ENCODE measurements at places on chromosomes 7 and 10.

- no peak for DNase-seq
Measured at GRCh38 chr7:136496551-136496950, 371.9 kb upstream of the CHRM2 start.

DNA sequence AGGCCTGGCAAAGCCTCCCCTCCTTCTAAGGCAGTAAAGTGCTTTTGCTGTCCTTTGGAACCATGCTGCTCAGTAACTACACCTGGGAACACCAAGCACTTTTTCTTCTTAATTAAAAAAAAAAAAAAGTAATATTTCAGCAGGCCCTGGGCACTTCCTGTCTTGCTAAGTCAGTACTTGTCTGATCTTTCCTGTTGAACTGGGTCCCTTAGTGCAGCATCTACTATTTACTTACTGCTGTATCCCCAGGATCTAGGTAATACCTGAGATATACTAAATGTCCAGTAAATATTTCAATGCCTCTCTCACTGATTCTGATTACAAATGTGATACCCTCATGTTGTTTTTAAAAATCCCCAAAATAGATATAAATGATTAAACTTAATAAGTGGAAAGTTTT, 77.4 kb downstream of the PPP1R3C start:
- no peak for DNase-seq

DNA sequence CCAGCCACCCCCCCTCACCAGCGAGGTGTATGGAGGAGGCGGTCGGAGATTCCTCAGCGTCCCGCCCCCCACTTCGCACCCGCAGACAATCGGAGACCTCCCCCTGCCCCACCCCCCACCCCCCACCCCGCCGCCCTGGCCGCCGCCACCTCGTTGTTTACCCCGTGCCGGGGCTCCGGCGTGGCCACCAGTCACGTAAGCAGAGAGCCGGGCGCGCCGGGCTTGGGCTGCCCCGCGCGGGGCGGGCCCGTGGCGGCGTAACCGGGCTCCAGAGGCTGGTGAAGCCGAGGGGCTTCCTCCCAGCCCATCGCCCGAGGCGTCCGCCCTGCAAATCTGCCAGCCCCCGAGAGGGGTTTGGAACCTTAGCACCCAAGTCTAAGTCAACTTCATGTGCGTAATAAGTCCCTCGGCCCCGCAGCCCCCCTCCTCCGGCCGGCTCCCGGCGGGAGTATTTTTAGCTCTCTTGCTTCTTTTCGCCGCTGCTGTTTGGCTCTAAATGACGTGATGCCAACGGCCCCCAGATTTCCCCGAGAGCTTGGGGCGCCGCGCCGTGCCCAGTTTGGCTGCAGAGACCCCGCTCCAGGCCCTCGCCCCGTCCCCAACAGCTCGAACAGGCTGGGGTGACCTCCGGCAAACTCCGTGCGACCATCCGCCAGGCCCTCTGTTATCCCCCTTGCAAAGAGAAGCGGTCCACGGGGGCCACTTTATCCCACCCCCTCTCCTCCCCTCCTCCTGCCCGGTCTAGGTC, 2.7 kb downstream of the MXI1 start:
- no peak for DNase-seq

DNA sequence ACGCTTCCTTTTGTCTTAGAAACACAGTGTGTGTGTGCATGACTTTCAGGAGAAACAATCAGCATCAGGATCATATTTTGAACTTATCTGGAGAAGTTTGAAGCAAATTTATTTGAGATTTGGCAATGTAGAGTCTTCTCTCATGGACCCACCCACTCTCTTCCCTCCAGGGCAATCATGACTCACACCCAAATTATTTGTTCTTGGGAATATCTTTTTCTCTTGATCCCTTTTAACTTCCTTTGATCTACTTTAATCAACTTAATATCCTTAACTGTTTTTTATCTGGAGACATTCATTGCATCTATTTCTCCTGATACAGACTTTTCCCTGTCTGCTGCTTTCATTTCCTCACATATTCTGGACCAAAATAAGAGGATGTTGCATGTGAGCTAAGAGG, 1174.3 kb downstream of the GATA3 start:
- DNase-seq, result no peak

DNA sequence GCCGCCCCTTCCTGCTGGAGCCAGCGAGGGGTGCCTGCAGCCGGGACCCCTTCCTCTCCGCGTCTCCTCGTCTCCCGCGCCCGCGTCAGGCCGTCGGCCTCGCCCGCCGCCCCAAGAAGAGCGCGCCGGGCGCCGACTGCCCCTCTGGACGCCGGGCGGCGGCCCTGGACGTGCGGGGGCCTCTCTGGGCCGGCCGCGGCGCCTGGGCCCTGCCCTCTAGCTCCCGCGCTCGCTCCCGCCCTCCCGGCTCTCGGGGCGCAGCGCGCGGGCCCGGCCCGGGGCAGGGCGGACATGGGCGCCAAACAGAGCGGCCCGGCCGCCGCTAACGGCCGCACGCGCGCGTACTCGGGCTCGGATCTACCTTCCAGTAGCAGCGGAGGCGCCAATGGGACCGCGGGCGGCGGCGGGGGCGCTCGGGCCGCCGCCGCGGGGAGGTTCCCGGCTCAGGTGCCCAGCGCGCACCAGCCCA, 704 bp downstream of the ZNRF2 start:
- peak; percentile 48 for DNase-seq

DNA sequence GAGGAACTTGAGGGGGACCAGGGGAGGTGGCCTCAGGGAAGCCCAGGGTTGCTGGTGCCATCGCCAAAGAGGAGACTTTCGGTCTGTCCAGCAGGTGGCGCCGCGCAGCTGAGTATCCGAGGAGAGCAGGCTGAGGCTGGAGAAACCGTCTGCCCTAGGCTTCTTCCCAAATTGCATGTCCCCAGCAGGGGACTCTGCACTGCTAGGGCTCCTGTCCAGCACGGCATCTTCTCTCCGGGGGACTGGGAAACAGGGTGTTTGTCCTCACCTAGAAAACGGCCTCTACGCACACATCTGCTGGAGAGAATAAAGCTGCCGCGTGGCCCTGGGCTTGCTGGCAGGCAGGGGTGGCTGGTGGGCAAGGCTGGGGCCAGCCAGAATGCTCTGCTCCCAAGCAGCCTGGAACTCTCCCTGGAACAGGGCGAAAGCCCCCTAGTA, 161.9 kb downstream of the SH2D4B start:
- peak; percentile 48 for DNase-seq

GRCh38 chr7:140316165-140316661, 82.1 kb downstream of the SLC37A3 start:
- no peak for DNase-seq

GRCh38 chr7:101686030-101686429, 56.9 kb upstream of the MYL10 start:
- no peak for DNase-seq

- DNase-seq, result no peak
Measured at GRCh38 chr10:3772361-3773171, 12.4 kb downstream of the KLF6 start.

GRCh38 chr10:92822060-92822634, 26.2 kb upstream of the EXOC6 start:
- no peak for DNase-seq

DNA sequence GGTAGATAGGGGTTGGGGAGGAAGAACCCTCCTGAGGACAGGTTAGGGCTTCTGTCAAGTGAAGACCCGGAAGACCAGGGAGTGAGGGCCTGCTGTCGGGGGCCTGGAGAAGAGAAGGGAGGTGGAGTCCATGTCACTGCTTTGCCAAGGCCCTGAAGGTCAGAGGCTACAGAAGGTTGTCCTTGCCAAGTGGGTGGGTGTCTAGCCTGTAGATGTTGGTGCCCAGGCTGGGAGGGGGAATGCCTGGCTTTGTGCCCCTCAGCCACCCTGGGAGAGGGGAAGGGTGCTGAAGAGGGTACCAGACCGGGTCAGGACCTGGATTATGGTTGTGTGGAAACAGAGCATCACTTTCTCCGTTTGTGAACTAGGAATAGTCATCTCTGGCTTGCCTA, 67.2 kb upstream of the AQP1 start:
- no peak for DNase-seq

GRCh38 chr7:27180431-27181420, 4.3 kb downstream of the HOXA11 start:
- DNase-seq, result no peak

GRCh38 chr7:156673454-156673853, 32.9 kb downstream of the RNF32 start:
- DNase-seq, result no peak

- no peak for DNase-seq
Measured at GRCh38 chr7:29204491-29205272, 10.1 kb downstream of the CHN2 start.

GRCh38 chr10:112280205-112280921, 2.8 kb upstream of the TECTB start:
- no peak for DNase-seq

DNA sequence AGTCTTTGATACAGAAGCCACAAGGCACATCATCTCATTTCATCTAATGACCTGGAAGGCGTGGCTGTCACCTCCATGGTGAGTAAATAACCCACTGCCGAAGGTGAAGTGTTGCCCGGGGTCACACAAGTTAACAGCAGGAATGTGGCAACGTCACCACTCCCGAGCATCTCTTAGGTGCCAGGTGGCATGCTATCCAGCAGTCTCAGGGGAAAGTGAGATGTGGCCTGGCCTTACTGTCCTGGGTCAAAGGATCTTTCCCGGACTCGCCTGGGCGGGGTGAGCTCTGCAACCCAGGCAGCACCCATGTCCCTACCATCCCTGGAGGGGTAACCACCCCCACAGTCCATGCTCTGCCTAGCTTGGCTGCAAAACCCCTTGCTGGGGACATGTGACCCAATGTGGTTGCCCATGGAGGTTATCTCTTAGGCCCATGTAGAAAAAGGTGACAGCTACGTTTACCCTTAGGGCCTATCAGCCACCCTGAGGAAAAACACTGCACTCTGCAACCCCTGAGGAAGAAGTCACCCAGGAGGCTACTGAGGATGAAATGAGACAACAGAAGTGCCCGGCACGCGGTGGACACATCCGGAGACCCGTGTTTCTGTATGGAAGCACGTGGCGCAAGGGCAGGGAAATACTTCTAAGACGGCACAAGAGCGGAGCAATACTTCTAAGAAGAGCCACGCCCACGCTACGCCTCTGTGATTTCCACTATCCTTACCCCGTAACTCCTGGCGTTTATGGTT, 52.0 kb downstream of the BAIAP2L1 start:
- peak; percentile 32 for DNase-seq

DNA sequence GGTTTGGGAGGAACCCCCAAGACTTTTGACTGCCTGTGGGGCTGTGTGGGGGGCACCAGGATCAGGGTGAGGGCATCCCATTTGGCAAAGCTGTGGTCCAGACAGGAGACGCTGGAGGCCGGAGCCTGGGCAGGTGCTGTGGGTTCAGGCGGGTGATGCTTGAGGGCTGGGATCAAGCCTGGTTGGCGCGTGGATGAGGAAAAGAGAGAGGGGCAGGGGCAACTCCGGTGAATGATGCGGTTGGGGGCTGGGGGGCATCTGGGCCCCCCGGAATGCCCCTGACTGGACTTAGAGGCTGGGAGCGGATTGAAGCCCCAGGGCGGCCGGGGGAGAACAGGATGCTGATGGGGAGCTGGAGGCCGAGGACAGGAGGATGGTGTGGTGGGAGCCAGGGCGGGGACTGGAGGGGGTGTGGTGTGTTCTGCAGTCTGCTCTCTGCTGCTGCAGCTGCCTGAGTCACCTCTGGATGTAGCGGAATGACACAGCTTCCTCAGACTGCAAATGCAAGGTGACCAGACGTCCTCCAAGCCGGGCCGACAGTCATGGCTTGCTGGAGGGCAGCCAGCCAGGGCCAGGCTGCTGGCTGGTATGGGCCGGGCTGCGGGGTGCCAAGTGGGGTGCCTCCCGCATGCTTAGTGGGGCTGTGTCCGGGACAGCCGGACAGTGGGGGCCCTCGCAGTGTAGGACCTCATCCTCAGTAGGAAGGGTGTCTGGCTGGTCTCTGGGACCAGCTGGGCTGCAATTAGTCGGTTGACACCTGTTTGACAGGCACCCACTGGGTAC, 3.2 kb downstream of the MAFK start:
- no peak for DNase-seq

- DNase-seq, result no peak
Measured at GRCh38 chr10:63887023-63887589, 365.9 kb downstream of the REEP3 start.

- no peak for DNase-seq
Measured at GRCh38 chr7:28088901-28089714, 91.5 kb downstream of the JAZF1 start.

DNA sequence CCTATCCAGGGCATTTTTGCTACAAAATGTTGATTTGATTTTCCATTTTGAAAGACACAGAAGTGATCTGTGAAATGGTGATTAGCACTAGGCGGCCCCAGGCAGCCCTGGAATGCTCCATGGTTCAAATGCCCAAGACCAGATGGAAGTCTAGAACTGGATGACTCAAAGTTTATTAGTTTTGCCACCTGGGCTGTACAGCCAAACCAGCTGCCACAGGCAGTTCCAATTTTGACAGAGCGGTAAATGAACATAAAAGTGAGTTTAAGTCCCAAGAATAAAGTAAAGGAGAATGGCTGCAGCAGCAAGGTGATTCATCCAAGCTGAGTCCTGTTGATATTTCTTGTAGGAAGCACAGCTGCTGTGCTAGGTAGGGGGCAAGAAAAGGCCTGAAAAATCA, 180.5 kb downstream of the SUGCT start:
- no peak for DNase-seq

- no peak for DNase-seq
Measured at GRCh38 chr10:67015225-67015624, 89.4 kb downstream of the LRRTM3 start.

GRCh38 chr10:117740088-117740487, 197.5 kb downstream of the EMX2 start:
- no peak for DNase-seq

- DNase-seq, result no peak
Measured at GRCh38 chr7:148264933-148265557, 325.5 kb upstream of the C7orf33 start.

DNA sequence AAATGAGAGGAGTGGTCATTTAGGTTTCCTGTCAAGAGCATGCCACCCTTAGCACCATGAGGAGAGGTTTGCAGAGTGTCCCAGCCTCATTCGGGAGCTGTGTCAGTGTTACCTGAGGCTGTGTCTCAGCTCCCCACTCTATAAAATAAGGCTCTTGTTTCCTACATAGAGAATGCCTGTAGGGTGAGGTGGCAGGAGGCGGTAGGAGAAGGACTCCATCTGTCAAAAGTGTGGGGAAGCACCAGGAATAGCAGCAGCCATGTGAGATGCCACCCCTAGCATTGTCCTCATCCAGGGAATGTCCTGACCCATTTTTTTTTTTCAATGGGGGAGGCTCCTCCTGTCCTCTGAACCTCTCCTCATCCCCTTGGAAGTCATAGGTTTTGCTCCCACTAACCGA, 451.2 kb downstream of the PLXNA4 start:
- no peak for DNase-seq

Data from NCI-H510A (cell line).